ENCODE measurements at places on chromosomes 1 and 21. TPM values are rescaled to one million over a fixed set of nuclear protein-coding genes. Genes with fewer than 3 reads are reported as not detected.

Gene CELF3
- 0.34 TPM for total RNA-seq

Gene PEX14
- total RNA-seq, result 16.0 TPM

Gene FCRL1
- total RNA-seq, result 1.0 TPM

Gene GJA4
- total RNA-seq, result not detected

Gene PLEKHN1
- total RNA-seq, result 4.3 TPM

- DNase-seq, result no peak
These were observed 27.2 kb upstream of the RCSD1 start for GRCh38 chr1:167602840-167603239.

DNA sequence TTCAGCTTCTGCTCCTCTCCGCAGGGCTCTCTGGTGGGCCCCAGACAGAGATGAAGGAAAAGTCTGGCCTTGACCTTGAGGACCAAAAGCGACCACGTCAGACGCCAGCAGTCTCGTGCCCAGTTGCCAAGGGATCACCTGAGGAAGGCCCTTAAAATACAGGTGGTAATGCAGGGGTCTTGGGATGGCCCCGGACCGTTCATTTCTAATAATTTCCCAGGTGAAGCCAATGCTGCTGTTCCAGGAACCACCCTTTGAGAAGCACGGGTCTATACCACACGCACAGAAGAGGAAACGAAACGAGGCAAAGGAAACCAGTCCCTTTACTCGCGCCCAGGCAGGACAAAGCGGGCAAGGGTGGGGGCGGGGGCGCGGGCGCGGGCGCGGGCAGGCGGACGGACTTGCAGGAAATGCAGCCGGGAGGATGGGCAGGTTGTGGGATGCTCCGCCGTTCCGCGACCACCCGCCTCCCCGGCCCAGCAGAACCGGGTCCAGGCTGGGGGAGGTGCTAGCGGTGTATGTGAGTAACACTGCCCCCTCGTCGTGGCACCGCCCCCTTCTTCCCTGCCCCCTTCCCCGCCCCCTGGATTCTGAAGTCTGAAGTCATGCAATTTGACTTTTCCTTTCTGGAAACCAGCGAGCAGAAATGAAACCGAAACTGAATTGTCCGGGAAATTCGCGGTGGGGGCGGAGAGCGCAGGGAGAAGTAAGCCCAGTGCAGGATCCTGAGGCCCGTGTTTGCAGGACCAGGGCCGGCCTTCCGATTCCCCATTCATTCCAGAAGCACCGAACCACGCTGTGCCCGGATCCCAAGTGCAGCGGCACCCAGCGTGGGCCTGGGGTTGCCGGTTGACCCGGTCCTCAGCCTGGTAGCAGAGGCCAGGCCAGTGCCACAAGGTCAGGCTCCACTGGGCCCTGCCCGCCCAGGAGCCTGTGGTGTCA is 5.8 kb upstream of the MX1 start:
- peak; percentile 32 for DNase-seq

DNA sequence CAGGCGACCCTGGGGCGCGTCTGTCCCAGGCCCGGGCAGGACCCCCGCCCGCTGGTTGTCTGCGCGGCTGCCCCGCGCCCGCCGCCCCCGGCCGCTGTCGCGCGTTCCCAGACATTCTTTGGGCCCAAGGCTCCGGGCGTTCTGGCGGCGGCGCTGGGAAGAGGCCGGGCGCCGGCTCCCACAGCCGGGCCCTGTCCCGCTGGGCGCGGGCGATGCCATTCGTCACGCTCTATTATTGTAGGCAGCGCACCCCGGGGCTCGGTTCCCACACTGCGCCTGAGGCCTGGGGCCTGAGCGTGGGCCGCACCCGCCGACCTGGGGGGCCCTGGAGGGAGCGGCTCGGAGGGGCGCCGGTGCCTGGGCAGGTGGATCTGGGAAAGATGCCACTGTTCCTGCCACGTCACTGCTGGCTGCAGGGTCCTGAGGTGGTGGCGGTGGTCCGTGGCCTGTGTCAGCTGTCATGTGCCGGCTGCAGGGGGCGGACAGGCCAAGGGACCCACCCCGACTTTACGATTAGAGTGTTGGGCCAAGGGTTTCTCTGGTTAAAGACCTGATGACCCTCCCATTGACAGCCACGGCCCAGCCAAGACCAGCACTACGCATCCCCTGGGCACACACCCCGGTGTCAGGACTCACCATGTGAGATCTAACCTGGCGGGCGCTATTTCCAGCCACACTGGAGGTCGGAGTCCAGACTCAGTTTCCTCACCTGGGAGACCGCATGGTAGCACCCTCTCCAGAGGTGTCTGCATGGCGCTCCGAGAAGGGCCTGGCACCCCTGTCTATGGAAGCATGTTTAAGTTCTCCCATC is 55.1 kb upstream of the ADARB1 start:
- DNase-seq, result no peak
